ENCODE measurements at places on chromosomes 2 and 18.

- no peak for DNase-seq
Observed at GRCh38 chr2:134070281-134070741, 183.6 kb upstream of the MGAT5 start.

GRCh38 chr2:231614559-231615057 lies 21.9 kb downstream of the TEX44 start:
- no peak for DNase-seq

- DNase-seq = no peak
Observed at GRCh38 chr2:159971365-159972152, 90.9 kb downstream of the PLA2R1 start.

- DNase-seq = no peak
Observed at GRCh38 chr2:140775411-140775810, 1355.4 kb downstream of the LRP1B start.

GRCh38 chr18:36601316-36601715 lies 227.5 kb downstream of the TPGS2 start:
- DNase-seq = no peak

DNA sequence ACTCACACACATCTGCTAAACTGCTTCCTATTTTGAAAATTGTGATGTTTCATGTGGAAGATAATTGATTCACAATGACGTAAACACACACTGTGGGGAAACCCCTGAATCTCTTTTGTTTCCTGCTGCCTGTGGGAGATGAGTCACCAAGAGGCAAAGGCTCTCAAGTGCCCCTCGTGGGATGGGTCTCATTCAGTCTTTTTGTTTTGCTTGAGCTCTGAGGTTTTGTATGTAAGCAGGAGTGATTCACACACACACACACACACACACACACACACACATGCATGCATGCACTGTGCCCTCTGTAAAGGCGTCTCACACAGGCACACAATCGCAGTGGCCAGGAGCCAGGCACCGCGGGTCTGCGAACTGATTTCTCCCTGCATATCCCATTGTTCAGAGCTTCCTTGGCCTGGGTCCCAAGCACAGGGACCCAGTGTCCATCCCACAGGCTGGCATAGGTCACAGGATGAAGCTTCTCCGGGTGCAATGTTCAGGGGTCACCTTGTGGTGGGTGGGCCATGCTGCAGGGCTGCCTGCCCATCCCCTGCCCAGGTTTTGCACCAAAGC lies 12.1 kb upstream of the ARHGEF4 start:
- peak; percentile 21 for DNase-seq

GRCh38 chr2:160478660-160479059 lies 14.9 kb downstream of the RBMS1 start:
- DNase-seq = no peak

DNA sequence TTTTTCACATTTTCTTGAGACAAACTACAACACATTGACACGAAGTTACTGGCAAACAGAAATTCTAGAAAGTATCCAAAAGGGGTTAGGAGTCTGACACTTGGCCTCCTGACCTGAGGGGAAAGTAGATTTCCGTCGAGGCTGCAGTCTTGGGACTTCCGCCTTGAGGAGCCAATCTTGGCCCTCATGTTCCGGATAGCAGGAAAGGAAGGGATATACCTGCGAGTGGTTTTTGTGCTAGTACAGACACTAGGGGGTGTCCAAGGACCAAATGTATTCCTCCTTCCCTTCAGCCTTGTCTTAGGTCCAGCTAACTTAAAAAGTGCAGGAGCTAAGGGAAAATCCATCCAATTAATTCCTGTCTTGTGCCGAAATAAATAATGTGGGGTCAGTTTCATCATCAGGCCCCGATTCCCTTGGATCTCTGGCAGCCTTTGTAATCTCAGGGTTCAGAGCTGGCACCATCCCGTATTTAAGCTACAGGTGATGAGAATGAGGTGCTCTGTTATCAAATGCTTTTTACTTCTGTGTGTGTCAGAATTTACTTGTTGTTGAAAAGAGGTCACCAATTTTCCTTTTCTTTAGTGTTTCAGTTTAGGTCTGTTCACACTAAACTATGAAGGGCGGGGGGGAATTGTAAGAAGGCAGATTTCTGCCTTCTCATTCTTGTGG lies 330.2 kb upstream of the FANCL start:
- DNase-seq = no peak

- no peak for DNase-seq
Observed at GRCh38 chr2:136020831-136021230, 35.4 kb upstream of the DARS1 start.

DNA sequence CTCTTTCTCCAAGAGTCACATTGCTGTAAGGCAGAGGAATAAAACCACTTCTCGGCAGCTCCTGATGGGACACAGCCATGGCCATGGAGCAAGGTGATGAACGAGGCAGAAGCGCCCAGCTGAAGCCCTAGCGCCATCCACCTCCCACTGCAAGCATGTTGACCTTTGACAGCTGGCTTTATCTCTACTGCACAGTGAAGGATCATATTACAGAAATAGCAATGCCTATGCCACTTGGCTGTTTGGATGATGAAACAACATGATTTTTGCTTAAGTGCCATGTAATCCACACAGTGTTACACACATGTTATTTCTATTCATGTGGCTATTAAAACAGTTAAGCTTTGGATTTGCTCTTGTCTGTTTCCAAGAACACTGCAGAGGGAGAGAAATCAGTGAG lies 167.7 kb downstream of the VAPA start:
- DNase-seq = no peak

GRCh38 chr2:173623438-173624319 lies 269.0 kb downstream of the CDCA7 start:
- DNase-seq = no peak

- no peak for DNase-seq
Observed at GRCh38 chr2:189545418-189545817, 35.2 kb downstream of the SLC40A1 start.
